ENCODE measurements at places on chromosomes 3 and 15.

GRCh38 chr15:74136814-74137536 is 6.6 kb downstream of the ISLR2 start:
- DNase-seq: no peak

DNA sequence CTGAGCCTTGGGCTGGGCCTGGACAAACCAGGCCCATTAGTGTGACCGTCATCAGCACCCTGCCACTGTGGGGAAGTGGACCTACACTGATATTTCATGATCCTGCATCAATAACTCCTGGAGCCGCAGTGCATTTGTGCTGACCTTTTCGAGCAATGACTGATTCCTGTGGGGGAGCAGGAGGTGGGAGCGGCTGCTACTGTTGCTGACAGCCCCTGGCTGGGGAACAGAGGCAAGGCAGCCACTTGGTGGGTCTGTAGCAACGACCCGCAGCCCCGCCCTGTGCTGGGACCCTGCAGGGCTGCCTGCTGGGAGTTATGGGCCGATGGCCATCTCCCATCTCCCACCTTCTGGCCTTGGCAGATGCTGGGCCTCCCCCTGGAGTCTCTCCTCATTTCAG is 42.1 kb downstream of the CCDC33 start:
- DNase-seq: no peak

GRCh38 chr3:12922881-12923431 is 81.6 kb upstream of the RPL32 start:
- no peak for DNase-seq

GRCh38 chr15:49832511-49832910 is 211.7 kb downstream of the DTWD1 start:
- no peak for DNase-seq

- DNase-seq: no peak
Observed at GRCh38 chr3:138326866-138327595, 2.6 kb downstream of the NME9 start.

- DNase-seq: no peak
Observed at GRCh38 chr3:57179580-57180410, 14.6 kb upstream of the IL17RD start.

DNA sequence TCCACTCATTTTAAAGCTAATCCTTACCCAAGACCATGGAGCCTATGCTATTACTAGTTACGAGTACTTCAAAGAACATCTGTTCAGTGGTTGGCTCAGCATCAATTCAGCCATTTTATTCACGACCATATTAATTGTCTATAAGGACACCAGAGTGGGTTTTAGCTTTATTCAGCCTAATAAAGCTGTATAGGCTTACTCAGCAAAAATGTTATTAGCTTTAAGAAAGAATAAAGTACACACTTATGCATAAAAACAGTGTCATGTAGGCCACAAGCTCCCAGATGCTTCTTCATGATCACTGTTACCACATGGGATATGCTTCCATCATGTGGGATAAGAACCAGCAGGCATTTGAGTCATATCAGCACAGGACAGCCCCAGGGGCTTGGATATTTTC is 87.4 kb upstream of the GPR149 start:
- no peak for DNase-seq

DNA sequence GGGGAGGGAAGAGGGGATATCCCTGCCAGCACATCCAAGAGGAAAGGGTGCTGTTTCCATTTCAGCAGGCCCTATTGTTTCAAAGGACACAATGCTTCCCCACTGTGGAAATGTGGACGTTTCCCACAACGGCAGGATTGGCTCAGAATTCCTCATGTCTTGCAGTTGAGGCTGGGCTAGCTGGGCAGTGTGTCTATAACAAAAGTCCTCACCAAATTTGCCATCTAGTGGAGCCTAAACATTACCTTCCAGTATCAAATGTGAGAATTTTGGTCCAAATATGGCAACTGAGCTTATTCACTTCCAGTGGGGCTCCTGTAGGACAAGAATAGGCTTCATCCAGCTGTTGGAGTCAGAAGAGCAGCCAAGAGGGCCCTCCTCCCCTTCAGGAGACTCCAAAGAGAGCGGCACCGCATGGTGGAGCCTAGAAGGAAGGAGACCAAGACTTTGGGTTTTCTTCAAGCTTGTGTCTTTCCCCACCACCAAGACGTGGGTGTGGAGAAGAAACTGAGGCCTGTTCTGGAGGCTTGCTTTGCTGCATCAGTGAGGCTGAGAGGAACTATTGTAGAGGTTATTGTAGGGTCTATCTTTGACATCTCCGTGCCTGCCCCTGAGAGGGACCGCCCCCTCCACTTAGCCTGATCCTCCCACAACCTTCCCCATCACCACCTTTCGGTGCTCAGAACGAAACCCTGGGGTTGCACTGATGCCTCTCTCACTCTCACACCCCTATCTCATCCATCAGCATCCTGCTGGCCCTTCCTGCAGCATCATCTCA is 45.3 kb upstream of the SLCO2A1 start:
- no peak for DNase-seq

DNA sequence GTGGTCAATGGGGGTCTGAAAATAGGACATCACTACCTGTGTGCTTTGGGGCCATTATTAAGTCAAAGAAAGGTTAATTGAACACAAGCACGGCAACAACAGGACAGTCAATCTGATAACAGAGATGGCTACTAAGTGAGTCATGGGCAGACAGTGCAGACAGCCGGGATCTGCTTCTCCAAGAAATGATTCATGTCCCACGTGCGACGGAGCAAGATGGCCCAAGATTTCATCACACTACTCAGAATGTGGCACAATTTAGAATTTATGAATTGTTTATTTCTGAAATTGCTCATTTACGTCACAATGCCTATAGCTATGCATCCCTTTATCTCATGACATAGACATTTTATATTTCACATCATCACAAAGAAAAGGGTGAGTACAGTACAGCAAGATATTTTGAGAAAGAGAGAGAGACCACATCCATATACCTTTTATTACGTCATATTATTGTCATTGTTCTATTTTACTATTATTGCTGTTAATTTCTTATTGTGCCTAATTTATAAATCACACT is 770.6 kb upstream of the NR2F2 start:
- DNase-seq: no peak

- DNase-seq: no peak
Observed at GRCh38 chr3:31096661-31097395, 202.4 kb upstream of the GADL1 start.

DNA sequence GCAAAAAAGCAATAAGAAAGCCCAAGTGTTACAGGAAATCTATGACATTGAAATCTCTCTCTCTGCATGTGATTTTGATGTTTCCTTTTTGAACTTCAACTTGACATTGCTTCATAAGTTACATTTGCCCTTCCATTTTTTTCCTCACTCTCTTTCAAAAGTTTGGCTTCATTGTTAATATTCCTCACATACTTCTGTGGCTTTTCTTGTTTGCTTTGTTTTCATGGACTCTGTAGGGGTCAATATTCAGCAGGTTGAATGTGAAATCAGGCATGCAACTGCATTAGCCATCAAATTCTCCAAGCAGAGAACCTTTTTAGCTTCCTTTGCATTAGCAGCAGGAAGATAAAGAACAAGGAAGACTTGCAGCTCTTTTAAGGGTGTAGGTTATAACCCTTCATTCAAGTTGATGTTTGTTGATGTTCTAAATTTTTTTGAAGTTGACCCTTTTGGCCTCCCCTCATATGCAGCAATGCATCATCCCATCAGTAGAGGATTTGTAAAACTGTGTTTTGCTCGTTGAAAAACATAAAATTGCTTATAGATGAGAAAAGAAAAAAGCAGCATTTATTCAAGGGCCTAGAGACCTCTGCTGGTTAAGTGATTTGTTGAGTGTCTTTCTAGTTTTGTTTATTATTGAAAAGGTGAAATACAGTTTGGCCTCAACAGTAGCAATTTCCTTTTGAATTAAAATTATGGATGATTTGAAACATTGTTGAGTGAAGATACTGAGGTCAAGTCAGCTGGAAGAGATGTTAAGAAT is 211.4 kb downstream of the IL5RA start:
- DNase-seq: no peak

DNA sequence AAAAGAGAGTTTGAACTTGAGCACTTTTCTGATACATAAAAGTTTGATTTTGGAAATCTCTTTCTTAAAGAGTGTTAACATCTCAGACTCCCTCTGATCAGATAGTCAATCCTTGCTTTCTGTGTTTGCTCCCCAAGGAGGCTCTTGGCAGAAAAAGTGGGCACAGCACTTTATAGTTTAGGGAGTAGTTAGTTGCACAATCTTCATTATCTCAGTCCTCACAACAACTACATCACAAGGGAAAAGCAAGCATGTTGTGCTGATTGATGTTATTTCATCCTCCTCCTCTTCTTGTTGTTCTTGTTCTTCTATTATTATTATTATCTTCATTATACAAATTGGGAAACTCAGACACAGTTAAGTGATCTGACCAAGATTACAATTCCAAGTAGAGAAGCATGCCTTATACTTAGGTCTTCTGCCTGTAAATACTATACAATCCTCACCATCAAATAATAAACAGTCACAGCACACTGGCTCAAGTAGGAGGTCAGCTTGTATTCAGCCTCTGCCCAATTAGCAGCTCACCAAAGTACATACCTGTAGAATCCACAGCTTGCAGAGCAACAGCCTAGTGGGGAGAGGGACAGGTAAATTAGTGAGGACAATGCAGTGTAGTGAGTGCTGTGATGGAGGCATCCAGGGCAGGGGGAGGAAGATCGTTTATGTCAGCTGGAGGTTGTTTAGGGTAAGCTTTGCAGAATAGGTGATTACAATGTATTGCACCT is 304.1 kb upstream of the MME start:
- no peak for DNase-seq

DNA sequence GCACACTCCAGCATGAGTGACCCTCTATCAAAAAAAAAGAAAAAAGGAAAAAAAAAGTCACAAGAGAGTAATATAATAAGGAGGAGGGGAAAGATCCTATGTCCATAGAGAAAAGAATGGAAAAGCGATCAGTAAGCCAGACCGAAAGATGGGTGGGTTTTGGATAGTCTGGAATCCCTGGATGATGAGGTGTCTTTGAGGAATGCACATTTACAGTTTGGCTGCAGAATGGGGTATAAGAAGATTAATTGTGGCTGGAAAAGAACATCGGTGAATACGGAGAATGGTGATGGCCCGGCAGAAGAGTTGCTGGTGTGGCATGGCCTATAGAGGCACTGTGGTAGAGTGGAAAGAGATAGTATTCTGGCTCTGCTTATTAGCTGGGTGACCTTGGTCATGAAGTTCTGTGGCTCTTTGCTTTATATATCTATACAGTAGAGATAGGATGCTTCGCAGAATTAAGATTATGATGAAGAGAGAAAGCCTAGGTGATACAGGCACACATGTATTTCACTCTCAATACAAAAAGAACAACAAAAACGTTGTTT is 187.9 kb downstream of the AKAP13 start:
- DNase-seq: no peak

All from stimulated activated CD8-positive, alpha-beta memory T cell treated with anti-CD3 and anti-CD28 coated beads, Interleukin-7, amount 100 ng/mL, for 1 hour (primary cell).